ENCODE measurements at places on chromosomes 12 and 14.

DNA sequence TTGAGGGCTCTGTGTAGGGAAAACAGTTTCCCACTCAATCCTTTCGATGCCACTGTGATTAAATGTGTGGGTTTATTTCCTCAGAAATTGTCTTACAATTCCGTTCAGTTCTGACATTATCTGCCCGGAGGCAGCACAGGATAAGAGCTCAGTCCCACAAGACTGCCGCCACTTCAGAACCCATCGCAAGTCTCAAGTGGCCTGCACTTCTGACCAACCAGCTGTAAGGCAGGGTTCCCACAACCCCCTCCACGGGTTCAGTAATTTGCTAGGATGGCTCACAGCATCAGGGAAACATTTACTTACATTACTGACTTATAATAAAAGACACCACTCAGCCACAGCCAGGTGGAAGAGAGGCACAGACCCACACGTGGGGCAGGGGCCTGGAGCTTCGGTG lies 17.2 kb downstream of the BDKRB2 start:
- DNase-seq, result no peak

- DNase-seq, result no peak
Observed at GRCh38 chr12:15196221-15196620, 25.0 kb downstream of the RERG start.

- DNase-seq, result no peak
Observed at GRCh38 chr14:90299408-90299807, 32.3 kb downstream of the NRDE2 start.

DNA sequence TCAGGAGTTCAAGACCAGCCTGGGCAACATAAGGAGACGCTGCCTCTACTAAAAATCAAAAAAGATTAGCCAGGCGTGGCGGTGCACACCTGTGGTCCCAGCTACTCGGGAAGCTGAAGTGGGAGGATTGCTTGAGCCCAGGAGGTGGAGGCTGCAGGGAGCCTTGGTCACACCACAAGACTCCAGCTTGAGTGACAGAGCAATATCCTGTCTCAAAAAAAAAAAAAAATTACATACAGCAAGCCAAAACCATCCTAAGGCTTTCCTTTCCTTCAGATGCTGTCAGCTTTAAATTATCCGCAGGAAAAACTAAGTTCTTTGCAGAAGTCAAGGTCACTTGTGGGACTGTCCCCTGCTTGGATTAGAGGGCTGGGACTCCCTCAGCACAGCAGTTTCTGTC lies 1.3 kb downstream of the CS start:
- no peak for DNase-seq

- DNase-seq, result no peak
Observed at GRCh38 chr12:77033658-77034536, 31.5 kb downstream of the E2F7 start.

DNA sequence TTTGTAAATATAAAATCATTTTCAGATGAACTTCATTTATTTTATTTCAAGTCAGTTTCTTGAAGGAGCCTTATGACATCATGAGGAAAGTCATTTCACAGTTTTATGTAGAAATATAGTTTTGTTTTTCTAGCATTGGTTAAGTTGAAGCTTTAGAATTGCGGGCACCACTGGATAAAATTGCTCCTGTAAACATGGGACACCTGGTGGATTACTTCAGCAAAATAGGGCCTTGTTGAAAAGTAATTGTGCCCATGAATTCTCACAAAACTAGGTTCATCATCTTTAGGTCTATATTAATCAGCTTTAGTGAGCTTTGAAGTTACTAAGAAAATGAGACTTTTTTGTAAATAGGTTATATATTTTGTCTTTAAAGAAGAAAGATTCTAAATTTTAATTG lies 25.3 kb downstream of the CNTN1 start:
- DNase-seq, result no peak

DNA sequence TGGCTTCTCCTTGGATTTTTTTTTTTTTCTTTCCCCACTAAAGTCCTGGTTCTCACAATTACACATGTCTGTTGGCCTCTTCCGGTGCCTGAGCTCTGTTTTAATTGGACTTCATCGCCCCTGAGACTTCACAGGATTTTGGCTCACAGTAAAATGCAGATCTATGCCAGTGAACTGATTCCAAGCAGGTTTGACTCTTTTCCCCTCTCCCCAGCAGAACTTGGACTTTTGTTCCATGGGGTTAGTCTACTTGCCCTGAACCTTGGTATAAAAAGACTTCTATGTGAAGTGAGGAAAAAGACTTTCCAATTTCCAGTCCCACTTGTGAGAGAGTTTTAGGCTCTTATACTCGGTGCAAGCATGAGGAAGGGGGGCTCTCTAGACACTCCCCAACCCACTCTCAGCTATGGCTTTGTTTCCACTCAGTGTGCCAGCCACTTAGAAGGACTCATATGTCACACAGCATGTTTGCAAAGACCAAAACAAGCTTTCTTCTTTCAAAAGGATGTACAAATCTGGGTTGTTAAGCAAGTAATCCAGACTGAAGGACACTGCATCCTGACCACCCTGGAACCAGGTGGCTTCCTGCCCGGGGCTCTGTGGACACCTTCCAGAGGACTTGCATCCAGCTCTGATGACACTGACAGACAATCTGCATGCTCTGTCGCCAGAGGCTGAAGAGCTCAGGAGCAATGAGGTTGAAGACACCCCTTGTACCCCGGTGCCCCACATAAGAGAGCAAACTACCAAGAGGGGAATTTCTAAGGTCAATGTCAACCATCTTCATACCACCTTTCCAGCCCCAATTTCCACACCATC lies 221.9 kb upstream of the EGLN3 start:
- no peak for DNase-seq

DNA sequence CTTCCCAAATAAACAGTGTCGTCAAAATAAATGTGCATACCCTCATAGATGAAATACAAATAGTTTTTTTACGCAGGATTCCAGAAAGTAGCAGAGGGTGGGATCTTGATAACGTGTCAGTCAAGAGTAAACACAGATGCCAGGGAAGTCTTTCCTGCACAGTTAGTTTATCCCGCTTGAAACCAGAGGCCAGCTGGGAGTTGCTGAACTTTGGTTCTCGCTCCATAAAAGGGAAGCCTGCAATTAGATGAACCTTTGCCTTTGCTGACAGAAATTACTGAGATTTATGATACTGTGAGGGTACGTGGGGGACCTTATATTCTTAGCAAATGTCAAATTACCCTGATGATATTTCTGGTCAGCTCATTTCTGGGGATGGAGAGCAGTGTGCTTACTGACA lies 18.9 kb downstream of the FAR2 start:
- no peak for DNase-seq

GRCh38 chr14:51294951-51295525 lies 55.0 kb downstream of the TMX1 start:
- no peak for DNase-seq

- DNase-seq, result no peak
Observed at GRCh38 chr12:116242740-116243139, 34.8 kb downstream of the MED13L start.

DNA sequence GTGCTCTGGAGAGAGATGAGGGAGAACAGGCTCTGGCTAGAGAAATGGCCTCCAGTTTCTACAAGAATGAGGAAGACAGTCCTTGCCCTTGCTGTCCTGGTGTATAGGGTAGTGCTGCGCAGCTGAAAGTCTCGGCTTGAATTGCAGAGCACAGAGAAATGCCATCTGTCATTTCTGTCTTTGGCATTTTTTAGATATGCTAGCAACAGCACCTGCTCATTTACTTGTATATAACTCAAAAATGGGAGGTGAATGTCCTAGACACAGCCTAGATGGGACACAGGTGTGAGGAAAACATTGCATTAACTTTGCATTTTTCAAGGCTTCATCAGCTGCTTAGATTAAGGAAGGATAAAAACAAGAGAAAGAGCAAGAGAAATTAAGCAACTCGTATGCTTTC lies 35.8 kb downstream of the GPR19 start:
- DNase-seq, result no peak

- DNase-seq, result no peak
Observed at GRCh38 chr12:85058339-85058738, 22.2 kb downstream of the LRRIQ1 start.

DNA sequence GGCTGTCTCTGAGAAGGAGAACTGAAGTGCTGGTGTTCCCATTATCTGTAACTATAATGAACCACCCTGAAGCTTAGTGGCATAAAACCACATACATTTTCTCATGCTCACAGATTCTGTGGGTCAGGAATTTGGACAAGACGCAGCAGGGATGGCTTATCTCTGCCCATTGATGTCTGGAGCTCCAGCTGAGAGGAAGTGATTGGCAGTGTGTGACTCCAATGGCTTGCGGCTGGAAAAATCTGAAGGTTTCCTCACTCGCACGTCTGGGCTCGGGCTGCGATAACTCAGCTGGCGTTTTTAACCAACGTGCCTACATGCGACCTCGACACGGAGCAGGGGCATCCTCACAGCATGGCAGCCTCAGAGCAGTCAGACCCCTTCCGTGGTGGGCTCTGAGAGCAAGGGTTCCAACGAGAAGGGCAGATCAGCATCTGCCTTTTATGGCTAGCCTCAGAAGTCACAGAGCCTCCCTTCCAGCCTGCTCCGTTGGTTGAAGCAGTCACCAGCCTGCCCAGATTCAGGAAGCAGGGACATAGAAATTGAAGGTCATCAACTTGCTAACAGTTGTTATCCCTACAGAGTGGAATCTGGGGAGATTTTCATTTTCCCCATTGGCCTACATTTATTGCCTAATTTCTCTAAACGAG lies 143.3 kb upstream of the BCL2L14 start:
- no peak for DNase-seq

- DNase-seq, result no peak
Observed at GRCh38 chr14:90491221-90491885, 94.5 kb downstream of the CALM1 start.

DNA sequence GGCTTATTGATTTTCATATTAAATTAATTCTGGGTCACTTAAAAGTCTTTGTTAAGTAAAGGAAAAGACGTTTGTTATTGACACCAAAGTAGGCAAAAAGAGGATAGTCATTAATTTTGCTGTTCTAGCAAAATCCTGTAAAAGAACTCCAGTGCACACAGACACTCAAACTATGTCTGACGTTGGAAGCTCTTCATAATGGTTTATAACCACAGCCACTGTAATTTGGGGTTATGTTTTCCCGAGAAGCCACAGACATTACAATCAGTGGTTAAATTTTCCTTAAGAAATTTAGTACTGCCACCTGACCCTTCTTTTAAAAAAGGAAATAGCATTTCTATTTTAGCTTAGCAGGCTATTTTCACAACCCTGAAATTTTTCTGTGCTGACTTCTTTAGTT lies 267.5 kb downstream of the CCDC91 start:
- DNase-seq, result no peak

DNA sequence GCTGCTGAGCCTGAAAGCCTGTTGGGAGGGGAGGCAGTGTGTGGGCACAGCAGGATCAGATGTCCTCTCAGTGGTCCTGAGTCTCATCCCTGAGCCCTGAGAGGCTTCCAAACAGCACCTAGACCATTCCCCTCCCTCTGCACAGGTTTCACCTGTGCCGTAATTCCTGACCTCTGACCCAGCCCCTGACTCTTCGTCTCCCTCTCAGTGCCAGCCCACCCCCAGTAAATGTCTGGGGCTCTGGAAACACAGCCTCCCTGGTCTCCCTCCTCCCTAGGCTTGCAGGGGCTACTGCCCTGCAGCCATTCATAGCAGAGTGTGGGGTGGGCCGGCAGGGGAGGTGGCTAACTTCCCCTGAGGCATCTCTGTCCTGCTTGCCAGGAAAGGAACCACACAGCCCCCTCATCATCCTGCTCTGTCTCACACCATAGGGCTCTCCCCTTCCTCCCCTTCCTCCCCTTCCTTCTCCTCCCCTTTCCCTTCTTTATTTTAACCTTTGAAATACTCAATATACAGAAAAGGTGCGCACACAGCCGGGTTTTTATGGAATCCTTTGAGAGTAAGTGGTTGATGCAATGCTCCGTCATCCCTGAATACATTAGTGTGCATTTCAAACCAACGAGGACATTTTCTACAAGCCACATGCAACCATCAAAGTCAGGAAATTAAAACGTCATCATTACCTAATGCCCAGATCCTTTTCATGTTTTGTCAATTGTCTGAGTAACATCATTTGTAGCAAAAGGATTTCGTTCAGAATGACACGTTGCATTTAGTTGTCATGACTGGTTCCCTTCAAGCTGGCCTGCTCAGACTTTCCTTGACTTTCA lies 67.0 kb downstream of the PRMT8 start:
- no peak for DNase-seq

DNA sequence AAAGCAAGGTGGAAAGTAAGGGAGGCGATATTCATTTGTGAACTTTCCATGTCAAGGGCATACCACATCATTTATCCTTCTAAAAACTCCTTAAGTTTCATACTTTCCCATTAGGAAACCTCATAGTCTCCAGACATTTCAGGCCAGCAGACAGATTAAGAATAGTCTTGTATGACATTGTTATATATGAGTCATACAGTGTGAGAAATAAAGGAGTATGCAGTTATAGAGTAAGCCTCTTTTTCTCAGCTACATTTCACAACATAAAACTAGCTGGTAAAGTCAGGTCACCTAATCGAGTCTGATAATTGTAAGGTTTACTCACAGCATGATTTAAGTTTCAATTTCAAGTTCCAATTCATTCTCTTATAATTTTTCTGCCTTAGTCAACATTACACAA lies 164.3 kb downstream of the GRIP1 start:
- no peak for DNase-seq

- DNase-seq, result no peak
Observed at GRCh38 chr14:73526036-73526984, 10.6 kb upstream of the ACOT1 start.

- no peak for DNase-seq
Observed at GRCh38 chr14:74859757-74860552, 16.0 kb downstream of the PROX2 start.

DNA sequence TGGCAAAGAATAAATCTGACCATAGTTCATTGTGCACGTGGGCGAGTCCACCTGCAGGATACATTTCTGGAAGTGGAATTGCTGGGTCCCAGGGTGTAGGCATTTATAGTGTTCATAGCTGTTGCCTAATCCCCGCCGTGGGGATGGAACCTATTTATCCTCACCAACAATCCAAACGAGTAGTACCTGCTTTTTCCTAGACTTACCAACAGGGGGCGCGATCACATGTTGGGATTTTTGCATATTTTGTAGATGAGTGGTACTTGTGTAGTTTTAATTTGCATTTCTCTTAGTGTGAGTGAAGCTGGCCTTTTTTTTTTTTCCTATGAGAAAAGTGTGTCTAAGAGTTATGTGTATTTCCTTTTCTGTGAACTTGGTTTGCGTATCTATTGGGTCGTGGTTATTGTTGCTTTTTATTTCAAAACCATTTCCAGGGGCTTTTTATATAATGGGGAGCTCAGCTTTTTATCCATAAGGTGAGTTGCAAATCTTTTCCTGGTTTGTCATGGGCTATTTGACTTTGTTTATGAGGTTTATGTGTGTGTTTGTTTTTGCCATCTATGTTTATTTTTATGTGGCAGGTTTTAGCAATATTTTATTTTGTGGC lies 67.2 kb downstream of the CCDC92 start:
- peak; percentile 65 for DNase-seq

DNA sequence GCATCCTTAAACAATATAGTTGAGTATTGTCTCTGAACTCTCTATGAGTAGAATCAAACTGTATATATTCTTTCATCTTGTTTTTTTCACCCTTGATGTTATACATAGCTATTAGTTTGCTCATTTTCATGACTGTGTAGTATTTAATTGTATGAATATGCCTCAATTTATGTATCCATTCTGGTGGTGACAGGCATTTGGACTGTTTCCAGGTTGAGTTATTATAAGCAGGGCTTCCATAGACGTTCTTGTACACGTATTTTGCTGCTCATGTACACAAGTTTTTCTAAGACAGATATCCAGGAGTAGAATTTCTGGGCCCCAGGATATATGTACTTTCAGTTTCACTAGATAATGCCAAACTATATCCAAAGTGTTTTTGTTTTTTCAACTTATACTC lies 211.4 kb downstream of the NTF3 start:
- DNase-seq, result no peak
